ENCODE measurements at places on chromosomes 16 and 17. TPM values are rescaled to one million over a fixed set of nuclear protein-coding genes. Genes with fewer than 3 reads are reported as not detected.

The ZP2 gene
- polyA plus RNA-seq: 0.18 TPM

The SPN gene
- polyA plus RNA-seq: 1.3 TPM

The DLX3 gene
- 0.31 TPM for polyA plus RNA-seq

The PLXDC1 gene
- 9.3 TPM for polyA plus RNA-seq

The GALR2 gene
- not detected for polyA plus RNA-seq

The BAIAP2 gene
- polyA plus RNA-seq: 18.9 TPM

The ACSM2A gene
- 0.34 TPM for polyA plus RNA-seq

The KRT31 gene
- 2.3 TPM for polyA plus RNA-seq

Measured in hindlimb muscle (tissue), 1 donor.